ENCODE measurements at places on chromosomes 3 and 15.

DNA sequence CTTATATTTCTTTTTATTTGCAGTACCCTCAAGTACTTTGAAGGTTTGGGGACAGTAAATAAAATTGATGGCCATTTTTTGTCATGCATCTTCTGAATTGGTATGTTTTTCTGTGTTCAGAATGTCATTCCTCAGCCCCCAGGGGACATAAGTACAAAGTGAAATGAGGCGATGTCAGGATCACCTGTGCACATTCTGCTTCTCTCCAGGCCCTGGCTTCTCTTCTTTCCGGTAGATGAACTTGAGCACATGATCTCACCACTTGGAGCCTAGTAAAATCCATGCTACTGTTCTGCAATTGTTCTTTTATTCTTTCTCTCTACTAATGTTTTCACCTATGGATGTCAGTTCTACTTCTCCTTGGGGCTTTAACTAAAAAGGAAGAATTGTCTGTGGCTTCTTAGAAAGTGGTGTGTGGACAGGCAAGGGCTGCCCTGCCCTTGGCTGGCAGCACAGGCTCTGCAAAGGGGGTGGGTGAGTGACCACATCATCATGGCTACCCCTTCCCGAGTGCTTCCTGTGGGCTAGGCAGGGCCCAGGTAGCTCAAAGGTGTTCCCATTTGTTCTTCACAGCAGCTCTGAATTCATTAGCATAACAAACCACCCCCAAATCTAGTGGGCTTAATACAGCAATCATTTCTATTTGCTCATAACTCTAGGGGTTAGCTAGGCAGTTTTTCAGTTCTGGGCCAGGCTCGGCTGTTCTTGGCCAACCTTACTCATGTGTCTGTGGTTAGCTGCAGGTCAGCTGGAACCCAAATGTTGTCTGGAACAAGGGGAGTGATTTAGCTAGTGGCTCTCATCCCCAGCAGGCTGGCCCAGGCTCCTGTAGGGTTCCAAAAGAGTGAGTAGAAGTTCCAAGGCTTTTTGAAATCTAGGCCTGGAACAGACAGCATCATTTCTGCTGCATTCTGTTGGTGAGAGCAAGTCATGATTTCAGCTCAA, 154.0 kb upstream of the CTDSPL start:
- DNase-seq = no peak

DNA sequence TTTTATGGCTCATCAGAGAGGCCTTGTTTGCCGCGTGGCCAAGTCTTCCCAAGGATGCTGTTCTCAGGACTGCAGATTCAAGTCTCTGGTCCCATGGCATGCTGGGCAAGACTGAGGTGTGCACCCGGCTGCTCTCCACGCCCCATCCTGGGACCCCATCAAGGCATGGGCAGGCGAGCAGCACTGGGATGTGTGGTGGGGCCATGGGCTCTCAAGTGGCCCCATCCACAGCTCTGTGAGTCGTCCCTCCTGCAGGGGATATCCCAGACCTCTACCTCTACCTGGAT, 13.1 kb upstream of the GP9 start:
- no peak for DNase-seq

GRCh38 chr3:185825006-185825638, at the start of gene IGF2BP2:
TSS of gene IGF2BP2 (minus strand) at chr3:185825042. CDS start at chr3:185824960, 82 bp downstream.
- peak; percentile 88 for DNase-seq

DNA sequence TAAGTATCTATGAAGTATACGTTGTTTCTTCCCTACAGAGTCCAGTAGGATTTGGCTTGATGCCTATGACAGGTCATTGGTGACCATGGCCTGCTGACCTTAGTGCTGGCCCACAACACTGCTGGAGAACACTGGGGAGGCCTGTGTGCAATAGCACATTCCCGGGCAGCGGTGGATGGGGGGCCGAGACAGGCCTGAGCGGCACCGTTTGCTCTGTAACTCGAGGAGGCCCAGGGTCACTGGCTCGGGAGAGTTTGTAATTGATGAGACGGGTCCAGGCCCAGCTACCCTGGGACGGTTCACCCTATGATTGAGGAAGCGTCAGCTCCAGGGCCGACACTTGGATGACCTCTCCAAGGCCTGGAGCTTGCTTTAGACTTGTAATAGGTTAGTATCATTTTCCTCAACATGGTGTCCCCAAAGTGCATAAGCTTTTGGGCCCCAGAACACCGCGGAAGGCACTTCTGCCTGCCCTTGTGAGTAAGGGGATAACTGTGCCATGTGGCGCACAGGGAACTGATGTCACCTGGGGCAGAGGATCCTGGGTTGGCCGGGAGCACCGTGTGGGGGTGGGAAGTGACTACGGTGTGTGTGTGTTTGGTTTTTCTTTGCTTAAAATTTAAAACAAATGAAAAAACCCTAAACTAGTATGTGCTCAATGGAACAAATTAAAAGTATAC, 12.0 kb downstream of the TRPM1 start:
- no peak for DNase-seq

DNA sequence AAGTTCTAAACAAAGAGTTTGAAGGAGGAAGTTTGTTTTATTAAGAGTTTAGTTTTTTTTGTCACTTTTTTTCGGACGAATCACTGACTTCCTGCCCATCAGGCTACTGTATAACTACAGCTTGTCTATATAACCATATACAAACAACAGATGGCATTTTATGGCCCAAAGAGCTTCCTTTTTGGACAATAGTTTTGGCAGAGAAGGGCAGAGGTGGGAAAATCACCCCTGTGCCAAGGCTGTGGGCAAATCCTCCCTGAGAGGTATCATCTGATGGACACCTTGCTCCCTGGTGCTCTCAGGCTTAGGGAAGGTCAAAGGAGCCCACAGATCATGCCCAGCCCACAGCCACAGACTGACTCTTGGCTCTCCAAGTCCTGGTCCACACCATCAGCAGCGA, 113.4 kb downstream of the OXNAD1 start:
- DNase-seq = no peak

DNA sequence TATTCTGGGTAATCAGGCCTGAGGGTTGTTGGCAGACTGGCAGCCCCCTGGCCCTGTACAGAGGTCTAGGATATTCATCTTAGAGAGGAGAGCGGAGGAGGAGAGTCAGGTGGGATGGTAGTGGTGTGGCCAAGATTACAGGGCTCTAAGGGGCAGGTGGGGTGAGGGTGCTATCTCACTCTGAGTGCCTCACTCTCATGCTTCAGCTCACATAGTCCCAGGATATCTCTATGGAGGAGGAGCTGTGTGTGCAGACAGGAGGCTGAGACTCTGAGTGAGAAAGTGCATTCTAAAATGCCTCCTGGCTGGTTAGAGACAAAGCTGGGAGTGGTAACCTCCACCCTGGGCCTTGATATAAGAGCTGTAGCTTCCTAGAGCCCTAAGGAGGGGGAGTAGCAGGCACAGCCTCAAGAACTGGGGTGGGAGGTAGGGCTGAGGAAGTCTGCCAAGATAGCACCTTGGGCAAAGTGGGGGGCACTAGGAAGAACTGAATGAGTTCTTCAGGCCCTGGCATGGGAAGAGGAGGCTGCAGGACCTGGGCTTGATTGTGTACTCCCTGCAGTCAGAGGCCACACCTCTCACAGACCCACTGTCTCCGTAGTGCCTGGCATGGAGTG, 39.9 kb downstream of the CLSTN2 start:
- no peak for DNase-seq

DNA sequence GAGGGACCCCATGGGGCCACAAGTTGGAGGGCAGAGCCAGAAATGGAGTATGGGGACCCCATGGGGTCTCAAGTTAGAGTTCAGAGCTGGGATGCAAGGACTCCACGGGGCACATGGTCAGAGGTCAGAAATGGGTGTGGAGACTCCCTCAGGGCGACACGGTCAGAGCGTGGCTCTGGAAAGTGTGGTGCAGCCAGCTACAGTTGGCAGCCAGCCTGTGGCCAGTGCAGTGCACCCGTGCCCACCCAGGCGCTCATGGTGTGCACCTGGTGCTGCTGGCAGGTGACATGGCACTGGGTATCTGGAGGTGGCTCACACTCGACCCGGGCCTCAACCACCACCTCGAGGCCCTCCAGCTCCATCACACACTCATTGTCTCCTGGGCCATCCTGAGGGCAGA, 11.2 kb downstream of the PLXNB1 start:
- peak; percentile 20 for DNase-seq

- DNase-seq = peak; percentile 74
These were observed 296.8 kb downstream of the DOCK3 start for GRCh38 chr3:50971487-50971924.

DNA sequence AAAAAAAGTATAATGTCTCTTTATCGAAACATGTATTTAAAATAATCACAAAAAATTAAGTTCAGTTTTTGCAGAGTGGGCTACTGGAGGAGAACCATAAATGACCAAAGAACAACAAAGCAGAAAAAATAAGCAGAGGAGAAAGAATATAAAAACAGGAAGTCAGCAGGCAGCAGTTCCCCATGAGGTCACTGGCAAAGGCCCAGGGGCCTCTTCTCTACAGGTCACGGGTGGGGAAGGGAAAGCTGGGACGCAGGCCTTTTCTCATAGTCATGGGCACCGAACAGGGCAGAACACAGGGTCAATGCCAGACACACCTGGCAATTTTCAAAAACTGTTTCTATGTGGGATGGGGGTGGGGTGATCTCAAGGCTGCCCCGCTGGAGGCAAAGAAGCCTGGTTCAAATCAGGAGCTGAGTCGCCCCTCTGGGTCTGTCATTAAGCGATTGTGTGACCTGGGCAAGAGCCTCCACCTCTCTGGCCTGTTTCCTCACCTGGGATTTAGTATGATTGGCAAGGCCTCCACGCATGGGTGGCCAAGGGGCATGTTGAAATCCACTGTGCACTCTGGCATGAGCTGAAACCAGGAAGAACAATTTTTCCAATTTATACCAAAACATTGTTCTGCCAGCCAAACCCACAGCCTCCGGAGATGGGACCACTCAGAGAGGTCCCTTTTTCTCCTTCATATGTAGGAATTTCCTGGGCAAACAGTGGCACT, 43.8 kb upstream of the UACA start:
- peak; percentile 83 for DNase-seq

DNA sequence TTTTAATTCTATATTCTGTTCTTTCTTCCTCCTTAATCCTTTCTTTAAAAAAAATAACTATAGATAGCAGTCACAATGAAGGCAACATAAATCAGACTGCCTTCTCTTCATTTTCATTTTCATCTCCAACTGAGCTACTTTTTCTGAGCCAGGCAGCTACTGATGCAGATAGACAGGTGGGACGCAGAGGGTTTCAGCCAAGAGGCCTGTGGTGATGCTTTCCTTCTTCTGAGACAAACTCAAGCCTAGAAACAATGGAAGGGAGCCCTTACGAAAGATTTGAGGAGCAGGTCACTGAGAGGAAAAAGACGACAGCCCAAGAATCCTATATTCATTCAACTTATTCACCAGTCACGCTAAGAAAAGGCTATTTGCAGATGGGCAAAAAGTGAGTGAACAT, 220.0 kb upstream of the MLF1 start:
- DNase-seq = no peak

GRCh38 chr3:15205934-15206661, at the start of gene CAPN7:
TSS of gene CAPN7 (plus strand) at chr3:15206246. CDS start at chr3:15206496, 250 bp downstream.
- DNase-seq = peak; percentile 98

DNA sequence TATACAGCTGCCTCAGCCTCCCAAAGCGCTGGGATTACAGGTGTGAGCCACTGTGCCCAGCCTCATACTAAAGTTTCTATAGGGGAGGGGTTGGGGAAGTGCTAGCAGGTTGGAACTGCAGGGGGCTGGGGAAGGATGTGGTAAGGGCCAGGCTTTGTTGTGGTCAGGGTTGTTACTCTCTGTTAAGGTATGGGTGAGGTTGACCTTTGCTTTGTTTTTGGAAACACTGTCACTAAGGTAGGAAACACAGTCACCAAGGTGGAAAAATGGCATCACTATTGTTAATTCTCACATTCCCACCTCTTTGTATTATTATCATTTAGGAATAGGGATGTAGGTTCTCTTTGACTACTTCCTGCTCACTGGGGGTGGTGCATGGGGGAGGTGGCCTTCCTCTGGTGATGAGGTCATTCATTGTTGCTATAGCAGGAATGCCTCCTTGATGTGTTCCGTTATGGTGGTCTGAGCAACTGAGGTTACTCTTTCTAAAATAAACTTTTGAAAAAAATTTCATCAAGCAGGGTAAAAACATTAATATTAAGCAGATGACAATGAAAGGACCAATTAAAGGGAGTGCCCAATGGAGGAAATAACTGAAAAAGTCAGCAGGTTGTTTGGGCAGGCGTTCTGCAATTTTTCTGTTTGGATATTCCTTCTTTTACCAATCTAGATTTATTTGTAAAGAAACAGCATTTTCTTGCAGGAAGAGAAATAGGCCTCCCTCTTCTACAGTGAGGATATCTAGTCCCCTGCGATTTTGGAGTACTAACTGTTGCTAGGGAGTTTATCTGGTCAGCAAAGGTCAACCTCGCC, 150.5 kb downstream of the WDR76 start:
- DNase-seq = no peak

- no peak for DNase-seq
These were observed 23.2 kb downstream of the DCP1A start for GRCh38 chr3:53324105-53324504.

DNA sequence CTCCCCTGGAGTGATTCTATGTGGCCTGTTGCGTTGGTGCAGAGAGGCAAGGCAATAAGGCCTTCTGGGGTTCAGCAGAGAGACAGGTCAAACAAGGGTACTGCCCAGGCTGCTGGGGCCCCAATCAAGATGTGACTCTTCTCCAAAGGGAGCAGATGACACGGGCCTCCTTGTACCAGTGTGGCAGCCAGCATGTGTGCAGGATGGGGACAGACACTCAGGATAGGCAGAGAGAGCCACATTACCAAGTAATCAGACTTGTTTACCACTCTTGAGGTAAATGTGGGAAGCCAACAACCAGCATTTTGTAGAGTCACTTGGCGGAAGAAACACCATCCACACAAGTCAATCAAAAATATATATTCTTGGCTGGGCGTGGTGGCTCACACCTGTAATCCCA, 95.3 kb upstream of the DLG1 start:
- DNase-seq = no peak

- DNase-seq = no peak
These were observed 32.0 kb downstream of the APBA2 start for GRCh38 chr15:28917791-28918140.

Measured in RPMI8226 (cell line).